NCI-H2081 treated with DMSO at 0.1 percent for 48 hours (cell line): ENCODE measurements at places on chromosomes 16 and 17.

DNA sequence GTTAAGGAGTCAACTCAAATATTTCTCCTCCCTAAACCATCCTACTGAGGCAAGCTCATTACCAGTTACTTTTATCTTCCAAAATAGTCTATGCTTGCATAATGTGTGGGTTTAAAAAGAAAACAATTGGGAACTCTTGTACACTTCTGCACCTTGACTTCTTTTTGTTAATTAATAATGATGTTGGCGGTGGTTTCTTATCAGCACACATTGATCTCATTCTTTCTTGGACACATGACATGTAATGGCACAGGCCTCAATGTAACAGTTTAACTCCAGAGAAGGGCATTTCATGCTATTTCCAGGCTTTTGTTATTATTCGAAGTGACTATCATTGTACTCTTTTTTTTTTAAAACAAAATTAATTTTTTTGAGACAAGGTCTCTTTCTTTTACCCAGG, 7.8 kb downstream of the PLCG2 start:
- DNase-seq, result no peak

- DNase-seq, result no peak
Observed at GRCh38 chr16:66363211-66363777, 3.2 kb upstream of the CDH5 start.

DNA sequence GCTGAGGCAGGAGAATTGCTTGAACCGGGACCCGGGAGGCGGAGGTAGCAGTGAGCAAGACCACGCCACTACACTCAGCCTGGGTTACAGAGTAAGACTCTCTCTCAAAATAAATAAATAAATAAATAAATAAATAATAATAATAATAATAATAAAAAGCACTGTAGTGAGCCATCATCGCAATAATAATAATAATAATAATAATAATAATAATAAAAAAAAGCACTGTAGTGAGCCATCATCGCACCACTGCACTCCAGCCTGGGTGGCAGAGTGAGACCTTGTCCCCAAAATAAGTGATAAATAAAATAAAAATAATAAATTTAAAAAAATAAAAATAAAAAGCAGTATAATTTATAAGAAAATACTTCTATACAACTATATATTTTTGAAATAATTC, 40.3 kb downstream of the SMURF2 start:
- DNase-seq, result no peak

GRCh38 chr16:62853887-62854286, 817.6 kb upstream of the CDH8 start:
- no peak for DNase-seq

- DNase-seq, result no peak
Observed at GRCh38 chr17:4127555-4127954, 15.3 kb downstream of the ZZEF1 start.

GRCh38 chr17:1620486-1620885, 8.1 kb downstream of the SLC43A2 start:
- DNase-seq, result no peak

- no peak for DNase-seq
Observed at GRCh38 chr16:88014954-88015805, 63.9 kb downstream of the BANP start.
